Sigmoid colon (tissue), 7 donors: ENCODE measurements at places on chromosomes 4 and X. TPM values are rescaled to one million over a fixed set of nuclear protein-coding genes. Genes with fewer than 3 reads are reported as not detected.

GRCh38 chr4:74397748-74398426 lies 32.9 kb downstream of the EREG start:
- DNase-seq: no peak

The CLIC2 gene
- 21.0 TPM for total RNA-seq

The ARMCX4 gene
- 13.2 TPM for total RNA-seq

The FATE1 gene
- not detected for total RNA-seq

The UGT2A1 gene
- not detected for total RNA-seq

The BTC gene
- 102 TPM for total RNA-seq
